IMR-90 (cell line): ENCODE measurements at places on chromosomes 1 and 21. TPM values are rescaled to one million over a fixed set of nuclear protein-coding genes. Genes with fewer than 3 reads are reported as not detected.

ADAMTSL4 gene
- 0.54 and 0.56 TPM in 2 replicates for total RNA-seq

DNA sequence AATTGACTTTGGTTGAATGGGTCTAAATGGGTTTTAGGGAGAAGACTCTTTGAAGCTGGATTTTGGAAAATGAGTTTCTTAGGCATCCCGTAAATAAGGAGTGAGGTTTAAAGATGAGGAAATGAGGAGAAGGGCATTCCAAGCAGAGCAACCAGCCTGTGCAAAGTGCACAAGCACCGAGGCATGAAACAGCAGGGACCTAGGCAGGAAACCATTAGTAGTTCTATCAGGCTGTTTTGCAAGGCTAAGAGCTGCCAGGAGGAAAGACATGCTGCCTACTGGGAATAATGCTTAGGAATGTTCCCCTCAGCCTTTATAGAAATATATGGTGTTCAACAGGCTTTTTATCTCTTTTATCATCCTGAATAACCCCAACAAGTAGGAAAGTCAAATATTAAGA, 153.1 kb upstream of the FGGY start:
- H3K36me3 ChIP-seq, result no peaks in the 10 kb centered on the region
- H3K27me3 ChIP-seq, result no peaks in the 10 kb centered on the region
- peak; percentile 41 for DNase-seq
- peaks cover 17% of the 10 kb centered on the region for H3K4me1 ChIP-seq
- H3K4me3 ChIP-seq, result no peak overlapping the region

GRCh38 chr1:247440001-247440620, 17.8 kb downstream of the OR2B11 start:
- H3K27me3 ChIP-seq, result no peaks in the 10 kb centered on the region
- no peaks in the 10 kb centered on the region for H3K4me1 ChIP-seq
- no peak overlapping the region for H3K27ac ChIP-seq
- no peak overlapping the region for H3K4me3 ChIP-seq
- DNase-seq, result no peak

LMX1A gene
- not detected in 2 replicates for total RNA-seq

IL24 gene
- under 0.01 and 0.18 TPM in 2 replicates for total RNA-seq

SPOCD1 gene
- 42.2 and 59.7 TPM in 2 replicates for total RNA-seq

DNA sequence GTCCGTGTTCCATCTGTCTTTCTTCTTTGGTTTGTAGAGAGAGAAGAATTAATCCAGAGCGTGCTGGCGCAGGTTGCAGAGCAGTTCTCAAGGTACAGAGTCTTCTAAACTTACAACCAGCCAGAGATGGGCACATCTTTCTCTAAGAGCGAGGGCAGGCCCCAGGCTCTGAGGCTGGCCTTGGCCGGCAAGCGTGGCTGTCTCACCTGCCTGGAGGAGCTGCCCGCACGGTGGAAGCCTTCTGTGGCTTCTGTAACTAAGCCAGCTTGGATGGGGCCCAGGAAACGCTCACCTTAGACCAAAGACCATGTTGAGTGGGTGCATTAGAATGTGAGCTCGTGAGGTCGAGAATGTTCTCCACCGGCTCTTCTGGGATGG, 78.6 kb downstream of the PDE9A start:
- H3K27ac ChIP-seq, result no peak overlapping the region
- H3K36me3 ChIP-seq, result no peaks in the 10 kb centered on the region; the same call in 1 of the 2 replicates
- no peaks in the 10 kb centered on the region for H3K4me1 ChIP-seq
- H3K27me3 ChIP-seq, result no peaks in the 10 kb centered on the region
- no peak overlapping the region for H3K4me3 ChIP-seq
- no peak for DNase-seq

- H3K4me1 ChIP-seq, result no peaks in the 10 kb centered on the region
- peaks cover 4% of the 10 kb centered on the region; the same call in 1 of the 2 replicates for H3K36me3 ChIP-seq
- H3K27me3 ChIP-seq, result no peaks in the 10 kb centered on the region
- no peak overlapping the region for H3K27ac ChIP-seq
Measured at GRCh38 chr1:205991237-205991636, 12.0 kb downstream of the RAB7B start.

- H3K27ac ChIP-seq, result peak overlapping the region; percentile 29; the same call in 1 of the 2 replicates
- peaks cover 42% of the 10 kb centered on the region for H3K36me3 ChIP-seq
- H3K4me1 ChIP-seq, result peaks cover 9% of the 10 kb centered on the region
- DNase-seq, result no peak
- no peaks in the 10 kb centered on the region for H3K27me3 ChIP-seq
Measured at GRCh38 chr1:1250786-1251284, 4.3 kb upstream of the C1QTNF12 start.

DNA sequence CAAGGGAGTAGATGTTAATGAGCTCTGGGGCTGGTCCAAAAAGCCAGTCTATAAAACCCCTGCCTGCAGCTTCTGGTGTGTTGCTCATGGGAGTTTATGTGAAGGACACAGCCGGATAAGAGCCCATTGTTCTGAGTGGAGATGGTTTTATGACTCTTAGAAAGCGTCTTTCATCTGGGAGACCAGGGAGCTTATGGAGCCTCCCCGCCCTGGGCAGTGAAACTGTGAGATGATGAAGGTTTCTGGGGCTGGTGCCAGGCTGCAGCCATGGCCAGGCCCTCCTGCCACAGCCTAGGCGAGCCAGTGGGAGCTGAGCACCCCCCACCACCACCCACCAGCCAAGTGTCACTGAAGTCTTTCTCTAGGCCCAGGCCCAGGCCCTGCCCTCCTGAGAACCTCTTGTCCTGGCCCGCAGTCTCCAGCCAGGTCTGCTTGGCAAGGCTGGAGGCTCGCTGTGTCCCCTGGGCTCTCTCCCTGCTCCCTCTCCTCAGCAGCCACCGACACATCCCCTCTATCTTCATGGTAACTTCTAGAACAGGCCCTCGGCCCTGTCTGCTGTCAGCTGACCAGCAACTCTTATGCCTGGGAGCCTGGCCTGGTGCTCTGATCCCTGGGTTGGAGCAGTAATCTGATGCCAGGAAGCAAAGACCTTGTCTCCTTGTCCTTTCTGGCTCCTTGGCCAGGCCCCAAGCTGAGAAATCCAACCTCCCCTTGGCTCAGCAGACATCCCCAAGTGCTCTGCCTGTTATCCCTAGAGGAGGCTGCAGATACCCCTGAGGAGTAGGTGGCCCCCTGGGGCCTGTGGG, 7.6 kb upstream of the ARHGEF10L start:
- H3K27me3 ChIP-seq, result peaks cover 5% of the 10 kb centered on the region
- H3K36me3 ChIP-seq, result no peaks in the 10 kb centered on the region
- DNase-seq, result no peak
- no peak overlapping the region for H3K4me3 ChIP-seq
- H3K27ac ChIP-seq, result peak overlapping the region; percentile 11; the same call in 1 of the 2 replicates

GRCh38 chr21:32328595-32328994, 29.9 kb downstream of the MRAP start:
- DNase-seq, result peak; percentile 64
- no peak overlapping the region for H3K4me3 ChIP-seq
- H3K36me3 ChIP-seq, result peaks cover 38% of the 10 kb centered on the region
- peaks cover 9% of the 10 kb centered on the region for H3K4me1 ChIP-seq

- H3K4me3 ChIP-seq, result no peak overlapping the region
- no peaks in the 10 kb centered on the region for H3K27me3 ChIP-seq
- no peaks in the 10 kb centered on the region for H3K36me3 ChIP-seq
- H3K27ac ChIP-seq, result no peak overlapping the region
- no peaks in the 10 kb centered on the region for H3K4me1 ChIP-seq
Measured at GRCh38 chr1:221139991-221140390, 260.7 kb downstream of the HLX start.

EEIG2 gene
- 4.8 and 5.8 TPM in 2 replicates for total RNA-seq

CA14 gene
- total RNA-seq, result not detected in 2 replicates

DNA sequence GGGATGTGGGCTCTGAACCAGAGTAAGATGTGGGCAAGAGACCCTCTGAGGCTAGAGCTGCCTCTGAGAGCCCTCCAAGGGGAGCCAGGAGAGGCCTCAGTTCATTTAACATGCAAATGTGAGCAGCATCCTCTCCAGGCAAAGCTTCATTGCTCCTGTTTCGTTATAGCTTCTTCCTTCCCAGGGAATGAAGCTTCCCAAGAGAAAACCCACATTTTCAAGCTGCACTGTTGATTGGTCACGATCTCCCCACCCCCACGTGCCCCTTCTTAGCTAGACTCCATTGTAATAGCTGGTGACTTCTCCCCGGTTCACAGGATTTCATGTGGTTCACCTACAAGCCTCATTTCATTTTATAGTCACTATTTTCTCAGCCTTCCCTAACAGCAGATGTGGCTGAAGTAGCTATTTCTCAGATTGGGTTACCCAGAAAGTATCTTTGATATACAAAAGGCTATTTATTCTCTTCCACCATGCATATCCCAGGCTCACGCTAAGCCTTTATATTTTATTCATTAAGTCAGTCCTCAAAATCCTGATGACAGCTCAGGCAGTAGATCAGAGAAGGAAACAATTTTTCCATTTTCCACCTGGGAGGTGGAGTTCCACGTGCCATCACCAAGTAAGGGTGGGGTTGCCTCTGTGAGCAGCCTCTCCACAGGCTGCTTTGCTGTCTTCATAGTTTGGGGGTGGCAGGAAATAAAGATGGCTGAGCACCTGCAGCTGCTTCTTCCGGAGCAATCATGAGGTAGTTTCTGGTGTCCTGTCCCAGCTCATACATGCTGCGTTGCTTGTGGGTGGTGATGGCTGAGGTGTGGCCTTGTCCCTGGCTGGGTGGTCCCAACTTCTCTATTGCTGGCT, 178.3 kb upstream of the RAB4A start:
- no peak for DNase-seq
- H3K4me3 ChIP-seq, result no peak overlapping the region
- H3K36me3 ChIP-seq, result no peaks in the 10 kb centered on the region
- H3K27me3 ChIP-seq, result peaks cover 24% of the 10 kb centered on the region; the same call in 1 of the 2 replicates

GRCh38 chr1:215358356-215358755, 208.7 kb upstream of the KCTD3 start:
- no peaks in the 10 kb centered on the region for H3K4me1 ChIP-seq
- no peak overlapping the region for H3K4me3 ChIP-seq
- no peak for DNase-seq
- no peaks in the 10 kb centered on the region for H3K27me3 ChIP-seq
- H3K27ac ChIP-seq, result no peak overlapping the region

SERTAD4 gene
- under 0.01 TPM in 2 replicates for total RNA-seq

PLA2G2F gene
- not detected in 2 replicates for total RNA-seq

CDC14A gene
- 3.0 and 3.9 TPM in 2 replicates for total RNA-seq

- H3K36me3 ChIP-seq, result peaks cover 4% of the 10 kb centered on the region; the same call in 1 of the 2 replicates
- H3K27me3 ChIP-seq, result no peaks in the 10 kb centered on the region
- no peak overlapping the region for H3K27ac ChIP-seq
- no peak overlapping the region for H3K4me3 ChIP-seq
- no peak for DNase-seq
Measured at GRCh38 chr1:3809680-3810079, 13.4 kb upstream of the LRRC47 start.

IFNLR1 gene
- not detected in 2 replicates for total RNA-seq

KPRP gene
- total RNA-seq, result not detected in 2 replicates

- H3K36me3 ChIP-seq, result no peaks in the 10 kb centered on the region
- DNase-seq, result peak; percentile 3
- no peaks in the 10 kb centered on the region; the same call in 1 of the 2 replicates for H3K27me3 ChIP-seq
- no peaks in the 10 kb centered on the region for H3K4me1 ChIP-seq
Measured at GRCh38 chr1:170864238-170864637, 71.1 kb upstream of the MROH9 start.

ERICH3 gene
- not detected in 2 replicates for total RNA-seq

DNA sequence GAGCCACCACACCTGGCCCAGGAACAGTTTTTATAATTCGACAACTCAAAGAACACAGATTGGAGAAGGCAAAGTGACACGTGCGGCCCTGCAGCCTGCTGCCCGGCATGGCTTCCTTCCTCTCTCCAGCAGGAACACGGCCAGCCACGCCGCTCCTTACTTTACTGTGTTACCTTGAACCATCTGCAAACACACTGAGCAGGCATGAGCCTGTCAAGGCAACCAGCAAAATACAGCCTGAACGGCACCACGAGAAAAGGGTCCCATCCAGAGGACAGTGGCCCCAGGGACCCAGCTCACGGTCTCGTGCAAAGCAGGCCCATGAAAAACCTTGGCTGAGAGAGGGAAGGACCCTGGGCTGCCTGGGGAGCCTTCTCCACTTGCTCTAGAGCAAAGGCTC, 38.8 kb downstream of the NPHP4 start:
- no peak overlapping the region for H3K4me3 ChIP-seq
- no peaks in the 10 kb centered on the region for H3K4me1 ChIP-seq
- H3K36me3 ChIP-seq, result 0 out of 2 replicates have a peak, but pooled peaks cover 6% of the 10 kb centered on the region
- H3K27ac ChIP-seq, result no peak overlapping the region
- no peaks in the 10 kb centered on the region for H3K27me3 ChIP-seq

DNA sequence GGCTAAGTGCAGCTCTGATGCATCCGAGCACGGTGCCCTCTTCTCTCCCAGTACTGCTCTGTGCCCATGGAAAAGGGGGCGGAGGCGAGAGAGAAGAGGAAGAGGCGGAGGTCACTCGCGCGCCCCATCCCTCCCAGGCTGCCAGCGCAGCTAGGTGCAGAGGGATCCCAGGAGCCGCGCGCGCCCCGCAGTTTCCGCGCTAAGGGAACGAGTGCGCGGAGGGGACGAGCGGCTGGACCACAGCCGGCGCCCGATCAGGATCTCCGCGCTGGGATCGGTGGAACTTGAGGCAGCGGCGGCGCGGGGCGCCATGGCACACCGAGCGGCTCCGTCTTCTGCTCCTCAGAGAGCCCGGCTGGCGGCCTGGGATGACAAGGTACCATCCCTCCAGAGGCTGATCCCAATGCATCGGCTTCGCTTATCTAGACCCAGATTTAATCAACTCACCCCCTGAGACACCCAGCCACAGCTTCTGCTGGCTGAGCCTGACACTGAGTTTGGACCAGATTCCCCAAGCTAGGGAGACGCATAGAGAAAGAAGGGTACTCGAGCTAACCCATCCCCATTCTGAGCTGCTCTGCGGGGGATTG, at the start of gene PTGFR:
PTGFR (plus strand) TSS at position 114 of the 590 bp plus-strand sequence. CDS start 1,770 bp downstream, outside the sequence.
- H3K36me3 ChIP-seq, result no peaks in the 10 kb centered on the region
- peak; percentile 36 for DNase-seq
- peak within 1 kb of the TSS; percentile 47 for H3K27ac ChIP-seq
- peak within 1 kb of the TSS; percentile 61 for H3K4me3 ChIP-seq
- H3K4me1 ChIP-seq, result no peaks in the 10 kb centered on the region; the same call in 1 of the 2 replicates
- H3K27me3 ChIP-seq, result no peaks in the 10 kb centered on the region

LHX4 gene
- total RNA-seq, result 0.18 and 0.28 TPM in 2 replicates

- no peaks in the 10 kb centered on the region for H3K27me3 ChIP-seq
- H3K4me3 ChIP-seq, result no peak overlapping the region
- no peak for DNase-seq
Measured at GRCh38 chr1:113676524-113676923, 82.8 kb downstream of the PHTF1 start.

C1QTNF12 gene
- total RNA-seq, result 0.36 TPM in 1 of 2 replicates, not detected in the other

GRCh38 chr1:83889707-83890106, 109.2 kb downstream of the TTLL7 start:
- DNase-seq, result peak; percentile 53
- no peak overlapping the region for H3K27ac ChIP-seq
- no peak overlapping the region for H3K4me3 ChIP-seq
- H3K36me3 ChIP-seq, result no peaks in the 10 kb centered on the region

HES2 gene
- not detected in 2 replicates for total RNA-seq

FBXO44 gene
- 7.8 and 9.3 TPM in 2 replicates for total RNA-seq

- no peaks in the 10 kb centered on the region for H3K27me3 ChIP-seq
- no peak overlapping the region for H3K4me3 ChIP-seq
- no peaks in the 10 kb centered on the region for H3K4me1 ChIP-seq
- H3K27ac ChIP-seq, result no peak overlapping the region
- no peak for DNase-seq
Measured at GRCh38 chr1:1748686-1749321, 24.6 kb upstream of the CDK11A start.

HHAT gene
- 2.5 and 2.8 TPM in 2 replicates for total RNA-seq

SELE gene
- not detected in 2 replicates for total RNA-seq

SMPDL3B gene
- not detected in 2 replicates for total RNA-seq

GRCh38 chr1:111369177-111369576, 58.4 kb downstream of the OVGP1 start:
- H3K4me3 ChIP-seq, result no peak overlapping the region
- no peak for DNase-seq
- no peaks in the 10 kb centered on the region; the same call in 1 of the 2 replicates for H3K4me1 ChIP-seq
- H3K27me3 ChIP-seq, result peaks cover 7% of the 10 kb centered on the region
